Tibial nerve (tissue), 4 donors: ENCODE measurements at places on chromosomes 13 and 19.

- no peak for DNase-seq
Observed at GRCh38 chr13:31638577-31638976, 100.7 kb upstream of the RXFP2 start.

DNA sequence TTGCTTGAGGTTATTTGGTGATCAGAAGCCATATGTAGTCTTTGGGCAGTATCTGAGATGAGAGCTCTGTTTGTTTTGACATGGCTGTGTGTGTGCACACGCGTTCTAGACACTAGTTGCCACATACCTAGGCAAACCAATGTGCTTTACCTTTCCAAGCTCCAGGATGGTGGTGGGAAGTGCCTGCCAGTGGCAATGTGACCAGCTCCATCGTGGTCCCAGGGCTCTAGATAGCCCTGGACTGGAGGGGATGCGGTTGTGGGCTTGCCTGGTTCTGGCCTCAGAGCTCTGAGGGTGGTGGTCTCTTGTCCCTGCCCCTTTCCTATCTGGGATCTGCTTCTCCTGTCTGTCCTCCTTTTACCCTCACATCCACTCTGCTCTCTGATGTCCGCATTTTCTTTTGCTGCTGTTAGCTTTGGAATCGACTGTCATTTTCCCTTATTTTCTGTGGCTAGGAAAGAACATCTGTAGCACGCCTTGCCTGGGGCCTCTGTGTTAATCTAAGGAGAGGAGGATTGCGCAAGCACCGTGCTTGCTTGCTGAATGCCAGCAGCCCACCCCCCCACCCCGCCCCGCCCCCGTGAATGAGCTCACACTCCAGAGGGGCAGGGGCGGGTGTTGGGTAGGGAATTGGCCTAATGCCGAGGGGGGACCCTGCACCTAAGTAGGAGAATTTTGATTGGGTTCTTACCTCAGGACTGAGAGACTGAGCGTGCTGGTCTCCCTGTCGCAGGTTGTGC is 89.5 kb downstream of the ARHGEF7 start:
- DNase-seq, result peak; percentile 54

- peak; percentile 35 for DNase-seq
Observed at GRCh38 chr13:34416971-34417380, 525.1 kb upstream of the NBEA start.

GRCh38 chr13:105848494-105848893 is 687.0 kb downstream of the EFNB2 start:
- no peak for DNase-seq

DNA sequence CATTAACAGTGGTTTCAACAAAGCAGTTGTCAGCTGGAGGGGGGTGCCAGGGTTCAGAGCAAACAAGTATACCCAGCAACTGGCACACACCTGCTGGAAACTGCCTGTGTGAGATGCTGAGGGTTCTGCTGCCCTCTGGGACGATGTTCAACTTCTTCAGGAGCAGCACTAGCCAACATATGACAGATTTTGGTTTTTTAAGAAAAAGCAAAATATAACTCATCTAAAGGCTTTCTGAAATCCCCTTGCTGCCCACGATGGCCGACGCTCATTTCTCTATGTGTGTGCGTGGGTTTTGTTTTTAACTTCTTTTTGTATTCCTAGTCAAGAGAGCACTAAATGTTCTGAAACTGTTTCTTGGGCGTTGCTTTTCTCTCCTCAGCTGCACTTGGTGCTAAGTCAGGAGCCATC is 79.9 kb downstream of the MRPL57 start:
- DNase-seq, result no peak

DNA sequence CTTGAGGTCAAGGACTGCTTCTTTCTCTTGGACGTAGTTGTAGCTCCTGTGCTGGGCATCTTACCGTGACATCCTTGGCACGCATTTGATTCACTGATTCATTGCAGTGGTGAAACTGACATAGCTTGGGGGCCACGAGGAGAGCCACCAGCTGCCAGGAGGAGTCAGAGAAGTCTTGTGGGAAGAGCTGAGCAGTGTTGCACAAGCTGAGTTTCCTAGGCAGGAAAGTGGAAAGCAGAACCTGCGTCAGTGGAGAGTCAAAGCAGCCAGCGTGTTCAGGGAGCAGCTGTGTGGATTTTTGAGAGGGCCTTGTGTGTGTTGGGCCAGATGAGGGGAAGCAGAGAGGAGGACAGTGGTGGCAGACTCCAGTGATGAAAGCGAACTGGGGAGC is 5.3 kb upstream of the GPR183 start:
- DNase-seq, result peak; percentile 59
